ENCODE measurements at places on chromosomes 2 and 18. TPM values are rescaled to one million over a fixed set of nuclear protein-coding genes. Genes with fewer than 3 reads are reported as not detected.

CYP20A1 gene
- 3.8 TPM for total RNA-seq

PAIP2B gene
- total RNA-seq, result 5.2 TPM

RPS27A gene
- 1,379 TPM for total RNA-seq

RNF181 gene
- 11.3 TPM for total RNA-seq

SLC9A2 gene
- 79.9 TPM for total RNA-seq

GKN2 gene
- not detected for total RNA-seq

ANKRD30B gene
- total RNA-seq, result 0.29 TPM

ZBTB7C gene
- 27.2 TPM for total RNA-seq

DNA sequence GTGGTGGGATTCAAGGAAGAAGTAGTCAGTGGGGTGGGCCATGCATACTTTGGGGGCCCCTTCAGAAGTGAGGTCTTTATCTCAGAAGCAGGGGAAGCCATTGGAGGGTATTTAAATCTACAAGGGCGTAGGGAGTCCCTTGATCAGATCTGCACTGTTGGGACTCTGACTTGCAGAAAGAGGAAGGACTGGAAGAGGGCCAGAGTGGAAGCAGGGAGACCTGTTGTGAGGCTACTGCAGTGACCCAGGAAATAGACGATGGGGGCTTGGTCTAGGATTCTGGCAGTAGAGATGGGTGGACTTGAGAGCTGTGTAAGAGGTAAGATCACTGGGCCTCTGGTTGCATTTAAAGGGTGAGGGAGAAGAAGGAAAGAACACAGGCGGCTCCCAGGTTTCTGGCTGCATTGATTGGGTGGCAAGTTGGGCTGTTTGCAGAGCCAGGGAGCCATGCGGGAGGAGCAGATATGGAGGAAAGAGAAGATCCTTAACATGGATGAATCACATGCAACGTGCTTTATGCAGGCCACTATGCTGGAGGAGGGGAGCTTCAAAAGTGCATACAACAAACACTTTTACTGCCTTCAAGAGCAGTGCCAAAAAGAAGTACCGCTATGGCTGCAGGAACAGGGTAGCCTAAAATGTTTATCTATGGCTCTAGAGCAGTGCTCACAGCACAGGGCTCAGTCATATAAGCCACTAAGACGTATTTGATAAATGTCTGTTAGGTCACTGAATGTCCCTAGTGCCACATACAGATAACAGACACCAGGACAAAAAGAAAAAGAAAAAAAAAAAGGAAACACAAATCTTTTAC, 2.3 kb downstream of the SFXN5 start:
- DNase-seq, result no peak

- peak; percentile 66 for DNase-seq
Measured at GRCh38 chr2:207162316-207162715, 3.4 kb downstream of the KLF7 start.

DNA sequence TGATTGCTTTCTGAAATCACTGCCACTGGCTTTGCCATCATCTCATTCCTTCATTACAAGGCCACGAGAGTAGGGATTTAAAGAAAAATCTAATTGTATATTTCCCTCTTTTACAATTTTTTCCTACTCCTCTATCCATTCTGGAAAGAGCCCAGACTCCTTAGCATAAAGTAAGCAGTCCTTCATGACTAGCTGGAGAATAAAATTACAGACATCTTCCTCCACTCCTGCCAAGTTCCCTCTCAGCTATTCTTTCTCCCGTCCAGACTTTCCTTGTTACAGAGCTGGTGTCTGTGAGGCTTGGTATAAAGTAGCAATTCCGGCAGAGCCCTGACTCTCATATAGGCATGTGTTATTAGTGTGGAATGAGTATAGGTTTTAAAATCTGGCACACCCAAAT, 806.8 kb downstream of the PLCL1 start:
- peak; percentile 12 for DNase-seq
